ENCODE measurements at places on chromosomes 16 and 17. TPM values are rescaled to one million over a fixed set of nuclear protein-coding genes. Genes with fewer than 3 reads are reported as not detected.

Gene PRPSAP2
- polyA plus RNA-seq: 48.2 TPM

Gene KRTAP9-4
- 0.05 TPM for polyA plus RNA-seq

Gene TCAP
- 1.7 TPM for polyA plus RNA-seq

DNA sequence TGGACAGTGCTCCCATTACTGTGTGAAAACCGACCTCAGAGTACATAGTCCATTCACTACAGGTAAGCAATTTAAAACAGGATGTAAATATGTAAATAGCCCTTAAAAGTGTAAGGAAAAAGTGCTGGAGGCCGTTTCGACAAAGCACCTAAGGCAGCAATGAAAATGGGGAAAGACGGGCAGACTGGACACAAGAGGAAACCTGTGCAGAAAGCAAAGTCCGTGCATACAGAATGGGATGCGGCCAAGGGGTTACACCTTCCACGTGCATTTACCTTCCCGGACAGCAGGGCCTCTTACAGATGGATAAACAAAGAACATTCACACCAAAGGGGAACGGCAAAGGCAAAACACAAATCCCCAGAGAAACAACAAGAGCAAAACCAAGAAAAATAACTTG lies 32.0 kb downstream of the LMF1 start:
- DNase-seq: no peak

DNA sequence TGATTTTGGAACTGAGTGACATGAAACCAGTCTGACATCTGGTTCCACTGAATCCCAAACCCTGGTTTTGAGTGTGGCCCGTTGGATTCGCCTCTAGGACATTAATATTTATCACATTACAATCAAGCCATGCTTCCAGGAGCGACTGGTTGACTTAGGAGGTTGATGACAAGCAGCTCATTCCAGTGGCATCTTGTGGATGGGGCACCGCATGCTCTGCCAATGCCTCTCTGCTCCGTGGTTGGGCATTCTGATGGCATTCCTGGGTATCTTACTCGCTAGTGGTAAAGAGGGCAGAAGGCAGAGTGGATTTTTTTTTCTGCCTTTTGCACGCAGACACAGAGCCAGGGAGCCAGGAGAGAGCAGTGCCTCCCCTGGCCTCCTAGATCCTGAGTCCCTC lies 31.4 kb downstream of the CACNG4 start:
- DNase-seq: no peak

GRCh38 chr17:56977673-56978395 lies at the start of gene SCPEP1:
TSS of gene SCPEP1 (plus strand) at chr17:56978131. CDS start at chr17:56978160, 29 bp downstream.
- DNase-seq: peak; percentile 47

DNA sequence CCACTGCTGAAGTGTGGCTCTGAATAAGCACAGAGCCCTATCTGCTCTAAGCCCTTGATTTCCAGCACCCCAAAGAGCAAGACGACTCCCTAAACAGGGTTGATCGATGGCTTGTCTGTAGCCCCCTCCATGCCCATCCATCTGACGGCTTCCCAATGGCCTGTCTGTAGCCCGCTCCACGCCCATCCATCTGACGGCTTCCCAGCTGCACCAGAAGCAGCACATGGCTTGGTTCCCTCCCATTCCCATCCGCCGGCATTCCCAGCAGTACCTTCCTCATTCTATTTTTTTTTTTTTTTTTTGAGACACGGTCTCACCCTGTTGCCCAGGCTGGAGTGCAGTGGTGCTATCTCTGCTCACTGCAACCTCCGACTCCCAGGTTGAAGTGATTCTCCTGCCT lies 64.5 kb downstream of the RBFOX3 start:
- DNase-seq: no peak

DNA sequence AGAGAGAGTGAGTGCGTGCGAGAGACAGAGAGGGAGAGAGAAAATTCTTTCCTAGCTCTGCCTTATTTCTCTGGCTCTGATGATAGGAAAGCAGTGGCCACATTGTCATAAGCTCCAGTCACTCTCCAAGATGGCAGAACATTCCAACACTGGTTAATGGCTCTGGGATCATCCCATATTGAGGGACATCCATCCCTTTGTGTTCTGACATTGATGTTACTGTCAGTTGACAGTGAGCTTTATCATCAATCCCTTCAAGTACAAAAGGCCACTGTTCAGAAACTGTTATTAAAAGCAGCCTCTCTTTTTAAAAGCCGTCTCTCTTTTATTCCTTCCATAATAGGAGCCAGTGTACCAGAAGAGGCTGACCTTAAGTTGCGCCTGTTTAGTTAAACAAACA lies 1084.9 kb upstream of the RBFOX1 start:
- DNase-seq: no peak

Gene CACNG5
- 0.05 TPM for polyA plus RNA-seq

DNA sequence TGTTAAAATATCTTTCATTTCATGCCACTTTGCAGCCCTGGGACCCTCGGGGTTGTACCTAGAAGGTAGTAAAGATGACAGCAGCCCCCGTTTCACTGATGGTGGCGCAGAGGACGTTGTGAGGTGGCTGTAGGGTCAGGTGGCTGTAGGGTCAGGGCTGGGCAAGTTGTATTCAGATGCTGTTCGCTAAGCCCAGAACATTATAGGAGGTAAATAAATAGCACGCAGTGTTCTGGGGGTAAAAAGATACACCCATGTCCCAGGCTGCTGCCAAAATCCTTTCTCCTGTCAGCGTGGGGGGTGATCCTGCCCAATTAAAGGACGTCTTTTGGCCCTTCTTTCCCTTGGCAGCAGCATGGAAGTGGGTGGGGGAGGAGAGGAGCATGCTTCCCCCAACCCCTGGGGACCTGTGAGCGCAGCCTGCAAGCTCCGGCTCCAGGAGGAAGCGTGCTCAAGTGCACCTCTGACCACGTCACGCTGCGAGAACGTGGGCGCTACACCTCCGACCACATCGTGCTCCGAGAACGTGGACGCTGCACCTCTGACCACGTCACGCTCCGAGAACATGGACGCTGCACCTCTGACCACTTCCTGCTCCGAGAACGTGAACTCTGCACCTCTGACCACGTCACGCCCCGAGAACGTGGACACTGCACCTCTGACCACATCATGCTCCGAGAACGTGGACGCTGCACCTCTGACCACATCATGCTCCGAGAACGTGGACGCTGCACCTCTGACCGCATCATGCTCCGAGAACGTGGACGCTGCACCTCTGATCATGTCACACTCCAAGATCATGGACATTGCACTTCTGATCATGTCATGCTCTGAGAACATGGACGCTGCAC lies 182.1 kb downstream of the RPTOR start:
- no peak for DNase-seq

- no peak for DNase-seq
These were observed 12.3 kb downstream of the KRT9 start for GRCh38 chr17:41559548-41559947.

- DNase-seq: no peak
These were observed 1.2 kb upstream of the MIF4GD start for GRCh38 chr17:75271955-75272847.

DNA sequence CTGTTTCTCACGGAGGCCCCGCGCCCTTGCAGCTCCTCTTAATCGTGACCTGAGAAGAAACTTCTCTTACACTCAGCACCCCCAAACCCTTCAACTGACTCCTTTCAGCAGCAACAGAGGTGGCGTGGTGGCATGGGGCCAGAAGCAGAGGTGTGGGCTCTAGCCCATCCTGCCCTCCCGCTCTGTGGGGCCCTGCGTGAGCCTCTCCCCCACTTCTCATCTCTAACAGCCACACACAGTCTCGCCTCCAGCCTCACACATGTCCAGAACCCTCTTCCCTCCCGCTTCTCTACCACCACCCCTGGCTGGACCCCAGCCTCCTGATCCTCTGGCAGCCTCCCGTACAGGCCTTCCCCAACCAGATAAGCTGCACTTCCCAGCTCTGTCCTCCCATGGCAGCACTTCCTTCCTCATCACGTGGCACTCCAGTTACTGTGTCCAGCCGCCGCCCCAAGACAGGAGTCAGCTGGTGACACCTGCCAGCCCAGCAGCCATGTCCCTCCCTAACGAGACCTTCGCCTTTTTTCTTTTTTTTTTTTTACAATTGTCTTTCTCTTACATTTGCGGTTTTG lies 30.5 kb downstream of the NSMCE1 start:
- DNase-seq: no peak

Gene CCDC78
- 12.4 TPM for polyA plus RNA-seq

Gene PERCC1
- polyA plus RNA-seq: 0.07 TPM

- no peak for DNase-seq
These were observed 4.5 kb upstream of the BRCA1 start for GRCh38 chr17:43129671-43130010.

Gene C1QTNF8
- polyA plus RNA-seq: 0.05 TPM

Gene PDIA2
- polyA plus RNA-seq: 1.8 TPM

GRCh38 chr17:73160980-73161630 lies 3.7 kb upstream of the SSTR2 start:
- no peak for DNase-seq
